ENCODE measurements at places on chromosomes 13 and 19.

DNA sequence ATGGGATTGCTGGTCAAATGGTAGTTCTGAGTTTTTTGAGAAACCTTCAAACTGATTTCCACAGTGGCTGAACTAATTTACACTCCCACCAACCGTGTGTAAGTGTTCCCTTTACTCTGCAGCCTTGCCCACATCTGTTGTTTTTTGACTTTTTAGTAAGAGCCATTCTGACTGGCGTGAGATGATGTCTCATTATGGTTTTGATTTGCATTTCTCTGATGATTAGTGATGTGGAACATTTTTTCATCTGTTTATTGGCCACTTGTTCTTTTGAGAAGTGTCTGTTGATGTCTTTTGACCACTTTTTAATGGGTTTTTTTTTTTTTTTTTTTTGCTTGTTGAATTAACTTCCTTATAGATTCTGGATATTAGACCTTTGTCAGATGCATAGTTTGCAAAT, 4.3 kb downstream of the CAB39L start:
- DNase-seq = no peak

DNA sequence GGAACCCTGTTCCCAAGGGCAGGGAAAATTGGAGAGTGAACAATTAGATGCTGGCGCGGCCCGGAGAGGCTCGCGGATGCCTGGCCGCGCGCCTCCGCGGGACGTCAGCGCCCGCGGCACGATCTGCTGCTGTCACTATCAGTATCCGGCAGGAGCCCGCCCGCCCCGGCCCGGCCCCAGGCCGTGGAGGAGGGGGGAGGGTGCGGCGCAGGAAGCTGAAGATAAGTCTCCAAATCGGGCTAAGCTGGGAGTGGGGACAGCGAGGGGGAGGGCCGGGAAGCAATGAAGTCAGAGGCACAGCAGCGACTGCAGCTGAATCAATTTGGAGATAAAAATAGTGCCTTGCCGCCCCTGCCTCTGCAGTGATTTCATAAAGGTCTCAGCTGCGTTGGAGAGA, 441.5 kb upstream of the KLF12 start:
- DNase-seq = no peak

DNA sequence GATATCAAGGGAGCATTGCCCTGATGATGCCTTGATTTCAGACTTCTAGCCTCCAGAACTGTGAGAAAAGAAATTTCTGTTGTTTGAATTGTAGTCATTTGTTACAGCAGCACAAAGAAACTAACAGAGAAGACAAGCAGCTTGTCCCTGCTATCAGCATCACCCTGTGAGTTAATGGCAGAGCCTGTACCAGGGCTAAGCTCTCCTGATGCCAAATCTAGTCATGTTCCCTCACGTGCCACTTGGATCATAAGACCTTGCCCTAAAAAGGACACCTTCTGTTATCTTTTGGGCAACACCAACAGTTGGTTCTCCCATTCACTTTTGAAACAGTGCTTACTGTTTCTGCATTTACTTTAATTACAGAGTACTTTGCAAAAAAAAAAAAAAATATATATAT, 14.8 kb downstream of the RCBTB2 start:
- no peak for DNase-seq

GRCh38 chr13:25753976-25754375, 297.8 kb downstream of the SHISA2 start:
- DNase-seq = no peak

DNA sequence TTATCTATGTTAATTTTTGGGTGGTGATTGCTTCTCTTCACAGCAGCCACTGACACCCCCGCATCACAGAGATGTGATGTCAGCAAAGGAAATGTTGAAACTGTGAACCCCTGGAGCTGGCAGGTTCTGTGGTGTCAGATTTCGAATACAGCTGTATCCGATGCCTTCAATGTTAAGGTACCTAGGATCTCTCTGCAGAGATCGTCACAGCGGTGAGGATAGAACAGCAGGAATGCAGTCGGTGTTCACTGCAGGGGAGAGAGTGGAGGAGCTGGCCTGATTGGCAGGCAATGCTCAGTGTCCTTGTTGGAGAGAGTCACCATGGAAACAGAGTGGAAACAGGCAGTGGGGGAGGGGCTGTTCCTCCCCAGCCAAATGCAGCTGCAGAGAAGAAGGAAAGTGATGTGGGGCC, 79.5 kb upstream of the ZNF835 start:
- DNase-seq = no peak

- no peak for DNase-seq
These were observed 79.7 kb downstream of the EFNB2 start for GRCh38 chr13:106455777-106456176.

- DNase-seq = no peak
These were observed 8.7 kb downstream of the BCL3 start for GRCh38 chr19:44757057-44757734.

GRCh38 chr19:39264306-39265290, 3.6 kb upstream of the IFNL2 start:
- DNase-seq = no peak

- DNase-seq = no peak
These were observed 1.2 kb downstream of the CELF5 start for GRCh38 chr19:3225677-3226093.

- DNase-seq = no peak
These were observed 59.5 kb upstream of the CYSLTR2 start for GRCh38 chr13:48594096-48594815.

GRCh38 chr19:682678-683320, 6.6 kb downstream of the FSTL3 start:
- DNase-seq = no peak

- no peak for DNase-seq
These were observed 199.0 kb downstream of the GGACT start for GRCh38 chr13:100389617-100390016.

GRCh38 chr19:12064590-12065538, at the start of gene ZNF844:
ZNF844 (plus strand) TSS chr19:12064731; CDS start chr19:12064874, 143 bp downstream.
- DNase-seq = no peak

- DNase-seq = no peak
These were observed 1.1 kb downstream of the RBM26 start for GRCh38 chr13:79404985-79405384.

- no peak for DNase-seq
These were observed 2.6 kb downstream of the SULT2B1 start for GRCh38 chr19:48554385-48555091.

DNA sequence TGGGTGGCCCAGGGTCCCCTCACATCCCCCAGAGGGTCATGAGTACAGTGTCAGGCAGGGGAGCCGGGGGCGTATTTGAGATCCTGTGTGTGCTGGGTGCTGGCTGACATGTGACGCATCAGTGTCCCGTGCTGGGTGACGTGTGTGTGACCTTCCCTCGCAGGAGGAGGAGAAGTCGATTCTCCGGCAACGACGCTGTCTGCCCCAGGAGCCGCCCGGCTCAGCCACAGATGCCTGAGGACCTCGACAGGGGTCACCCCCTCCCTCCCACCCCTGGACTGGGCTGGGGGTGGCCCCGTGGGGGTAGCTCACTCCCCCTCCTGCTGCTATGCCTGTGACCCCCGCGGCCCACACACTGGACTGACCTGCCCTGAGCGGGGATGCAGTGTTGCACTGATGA, 25.8 kb downstream of the PNPLA6 start:
- DNase-seq = no peak

GRCh38 chr13:30105381-30105780, 202.0 kb downstream of the KATNAL1 start:
- no peak for DNase-seq

- DNase-seq = no peak
These were observed 22.4 kb downstream of the ZNF536 start for GRCh38 chr19:30394481-30395151.

GRCh38 chr13:99501848-99502301, 603 bp downstream of the TM9SF2 start:
- DNase-seq = no peak

- no peak for DNase-seq
These were observed 9.0 kb upstream of the CEACAM5 start for GRCh38 chr19:41699231-41699967.

GRCh38 chr19:55677572-55678028, 2.6 kb downstream of the EPN1 start:
- DNase-seq = no peak

DNA sequence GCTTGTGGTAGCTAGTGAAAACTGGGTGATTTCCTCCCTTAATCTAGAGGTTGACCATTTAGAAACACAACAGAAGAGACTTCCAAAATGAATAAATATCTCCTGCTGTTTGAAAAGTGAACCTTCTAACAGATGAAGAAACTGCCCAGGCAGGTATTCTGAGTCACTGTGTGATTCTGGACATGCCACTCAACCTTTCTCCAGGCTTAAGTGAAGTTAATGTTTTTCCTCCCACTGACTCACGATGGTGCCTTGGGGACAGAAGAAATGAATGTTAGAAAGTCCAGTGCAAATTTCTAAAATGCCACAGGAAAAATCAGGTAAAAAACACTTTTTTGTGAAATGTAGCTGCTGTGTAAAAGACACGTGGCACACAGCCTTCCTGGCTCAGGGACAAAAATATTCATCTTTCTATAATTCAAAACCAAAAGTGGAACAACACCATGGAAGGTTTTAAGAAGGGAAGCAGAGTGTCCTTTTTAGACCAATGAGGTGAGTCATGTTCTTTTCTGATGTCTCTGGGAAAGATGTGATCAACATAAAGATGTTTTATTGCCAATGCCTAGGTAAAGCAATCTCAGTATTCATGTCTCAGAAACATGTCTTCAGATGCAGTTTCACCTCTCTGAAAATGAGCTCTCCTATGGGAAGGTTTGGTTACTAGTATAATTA, 9.1 kb downstream of the UBE2L5 start:
- no peak for DNase-seq

DNA sequence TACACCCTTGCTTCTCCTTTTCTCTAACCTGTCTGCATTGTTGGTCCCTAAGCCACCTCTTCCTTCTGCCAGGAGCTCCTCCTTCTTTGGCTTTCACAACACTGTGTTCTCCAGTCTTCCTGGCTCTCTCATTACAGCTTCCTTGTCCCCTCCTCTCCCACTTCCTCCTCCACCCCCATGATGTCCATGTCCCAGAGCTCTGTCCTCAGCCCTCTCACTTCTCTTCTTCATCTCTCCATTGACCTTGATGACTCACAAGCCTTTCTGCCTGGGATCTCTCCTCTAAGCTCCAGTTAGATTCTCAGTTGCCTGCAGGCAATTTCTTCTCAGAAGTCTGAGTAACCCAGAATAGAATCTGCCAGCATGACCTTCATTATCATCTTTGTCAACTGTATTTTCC, 100.3 kb upstream of the WASF3 start:
- no peak for DNase-seq

DNA sequence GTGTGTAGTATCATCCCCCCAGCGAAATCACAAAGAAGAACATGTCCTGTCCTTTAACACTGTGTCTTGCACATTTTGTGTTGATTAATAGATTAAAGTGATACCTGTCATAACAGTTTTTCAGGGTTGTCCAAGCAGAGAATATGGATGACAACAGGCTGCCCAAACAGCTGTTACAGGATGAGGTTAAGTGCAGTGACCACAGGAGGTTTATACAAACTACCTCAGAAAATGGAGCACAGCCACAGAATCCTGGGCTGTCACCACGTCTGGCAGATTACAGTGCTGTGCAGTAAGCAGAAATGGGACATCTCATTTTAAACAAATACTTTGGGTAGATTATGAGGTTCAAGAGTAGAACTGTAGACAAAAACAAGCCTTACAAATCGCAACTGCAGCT, 575.6 kb downstream of the DCT start:
- no peak for DNase-seq

DNA sequence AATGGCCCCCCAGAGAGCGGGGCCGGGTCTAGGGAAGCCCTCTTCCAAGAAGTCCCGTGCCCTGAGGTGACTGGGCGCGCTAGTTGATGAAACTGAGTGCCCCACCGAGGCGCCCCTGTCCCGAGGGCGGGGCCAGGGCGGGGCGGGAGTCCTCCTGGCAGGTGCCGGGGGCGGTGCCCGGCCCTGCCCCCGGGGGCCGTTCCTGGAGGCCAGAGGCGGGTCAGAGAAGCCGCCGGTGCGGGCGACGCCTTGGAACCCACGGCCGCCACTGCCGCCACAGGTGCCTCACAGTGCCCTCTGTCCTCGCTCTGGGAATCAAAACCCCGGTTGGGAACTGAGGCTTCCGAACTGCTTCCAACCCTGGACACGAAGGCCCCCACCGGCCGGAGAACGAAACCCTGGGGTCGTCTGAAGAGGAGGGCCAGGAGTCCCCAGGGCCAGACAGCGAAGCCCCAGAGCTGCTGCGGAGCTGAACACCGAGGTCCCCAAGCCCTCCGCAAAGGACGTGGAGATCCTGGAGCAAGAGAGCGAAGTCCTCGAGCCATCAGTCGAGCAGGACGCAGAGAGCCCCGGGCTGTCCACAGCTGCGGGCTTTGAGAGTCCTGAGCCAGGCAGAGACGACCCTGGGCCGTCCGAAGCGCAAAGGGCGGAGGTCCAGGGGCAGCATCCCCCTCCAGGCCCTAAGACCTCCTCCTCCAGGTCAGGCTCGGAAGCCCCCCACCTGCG, at the start of gene MISP3:
MISP3 (plus strand) TSS at position 252 of the 726 bp plus-strand sequence. CDS start 524 bp downstream, outside the sequence.
- no peak for DNase-seq

- DNase-seq = no peak
These were observed 1.1 kb downstream of the RUBCNL start for GRCh38 chr13:46385946-46386345.

DNA sequence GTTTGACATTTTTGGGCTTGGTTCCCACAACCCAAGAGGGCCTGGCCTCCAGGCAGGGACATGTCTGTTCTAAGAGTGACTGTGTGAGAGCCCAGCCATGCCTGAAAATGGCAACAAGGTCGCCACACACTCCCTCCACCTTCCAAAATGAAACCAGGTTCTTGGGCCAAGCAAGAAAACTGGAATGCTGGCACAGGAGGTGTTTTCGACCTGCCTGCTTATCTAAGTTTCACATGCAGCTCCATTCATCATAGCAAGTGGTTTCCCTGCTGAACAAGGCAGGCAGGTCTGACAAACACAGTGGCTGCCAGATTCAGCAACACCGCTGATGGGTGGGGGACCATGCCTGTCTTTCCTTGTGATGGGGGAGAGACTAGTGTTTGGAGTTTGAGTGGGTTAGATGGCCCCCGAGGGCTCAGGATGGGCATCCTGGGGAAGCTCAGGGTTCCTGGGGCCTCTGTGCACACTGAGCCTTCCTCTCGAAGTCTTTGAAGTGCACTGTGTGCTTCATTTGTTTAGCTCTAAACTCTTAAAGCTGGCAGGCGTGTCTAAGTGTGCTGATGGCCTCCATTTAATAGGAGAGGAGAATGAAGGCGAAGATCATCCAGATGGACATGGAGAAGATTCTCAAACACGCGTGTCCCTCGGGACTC, 17.9 kb upstream of the GAS6 start:
- no peak for DNase-seq

- DNase-seq = no peak
These were observed 1.3 kb downstream of the MEIS3 start for GRCh38 chr19:47417746-47418691.
